ENCODE measurements at places on chromosomes 4 and X.

GRCh38 chr4:2804973-2805501, 12.2 kb downstream of the SH3BP2 start:
- no peak for DNase-seq

DNA sequence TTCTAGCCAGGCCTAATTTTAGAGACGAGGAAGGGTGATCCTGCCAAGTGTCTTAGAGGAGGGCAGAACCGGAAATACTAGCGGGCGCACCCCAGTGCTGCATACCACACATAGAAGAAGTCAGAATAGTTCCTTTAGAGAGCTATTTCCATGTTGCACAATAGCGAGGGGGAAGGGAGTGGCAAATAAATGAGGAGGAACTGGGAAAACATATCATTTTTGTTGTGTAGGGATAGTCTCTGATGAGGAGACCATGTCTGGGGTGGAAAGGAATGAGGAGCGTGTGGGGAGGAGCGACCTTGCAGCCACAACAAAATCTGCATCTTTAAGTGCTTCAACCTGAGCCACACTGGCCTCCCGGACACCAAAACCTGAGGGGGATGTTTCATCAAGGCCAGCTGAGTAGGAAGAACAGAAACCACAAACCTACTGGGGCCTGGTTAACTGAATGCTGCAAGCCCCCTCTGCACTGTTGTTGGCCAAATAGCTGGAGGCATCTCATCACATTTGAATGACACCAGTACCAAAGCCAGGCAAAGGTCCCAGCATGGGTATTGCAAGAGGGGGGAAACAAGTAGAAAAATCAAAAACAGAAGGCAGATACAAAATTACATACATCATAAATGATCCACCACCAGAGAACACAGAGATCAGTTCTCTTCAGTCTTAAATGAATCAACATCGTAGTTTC, 26.7 kb upstream of the C1QTNF7 start:
- no peak for DNase-seq

DNA sequence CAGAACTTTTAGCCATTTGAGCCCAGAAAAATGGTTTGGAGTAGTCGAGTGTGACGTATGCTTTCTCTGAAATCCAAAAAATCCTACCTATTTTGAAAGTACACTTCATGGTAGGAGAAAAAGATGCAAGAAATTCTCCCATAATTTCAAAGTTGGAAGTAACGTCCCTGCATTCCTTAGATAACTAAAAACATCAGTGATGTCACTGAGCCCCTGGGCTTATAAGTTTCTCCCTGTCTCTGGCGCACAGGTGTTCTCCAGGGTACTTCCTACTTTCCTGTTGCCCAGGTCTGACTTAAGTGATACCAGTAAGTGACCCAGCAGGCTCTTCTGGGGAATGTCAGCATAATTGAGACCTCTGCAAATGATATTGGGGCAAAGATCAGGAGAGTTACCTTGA, 90.5 kb upstream of the WDR1 start:
- DNase-seq: no peak

GRCh38 chr4:185374573-185374972, 21.2 kb downstream of the LRP2BP start:
- no peak for DNase-seq

DNA sequence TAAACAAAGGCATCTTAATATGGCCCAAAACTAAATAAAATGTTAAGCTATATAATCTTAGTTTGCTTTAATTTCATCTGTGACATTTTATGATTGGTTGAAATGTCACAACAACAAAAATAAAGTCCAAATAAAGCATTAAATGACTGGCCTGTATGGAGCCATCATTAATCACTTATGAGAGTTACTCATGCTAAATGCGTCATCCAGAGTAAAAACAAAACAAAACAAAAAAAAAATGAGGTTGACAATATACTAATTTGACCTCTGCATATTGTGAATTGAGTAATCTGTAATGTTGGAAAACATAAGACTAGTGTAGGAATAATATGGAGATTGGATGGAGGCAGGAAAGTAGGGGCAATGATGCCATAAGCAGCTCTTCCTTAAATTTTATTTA, 139.7 kb downstream of the MAPK10 start:
- DNase-seq: no peak

DNA sequence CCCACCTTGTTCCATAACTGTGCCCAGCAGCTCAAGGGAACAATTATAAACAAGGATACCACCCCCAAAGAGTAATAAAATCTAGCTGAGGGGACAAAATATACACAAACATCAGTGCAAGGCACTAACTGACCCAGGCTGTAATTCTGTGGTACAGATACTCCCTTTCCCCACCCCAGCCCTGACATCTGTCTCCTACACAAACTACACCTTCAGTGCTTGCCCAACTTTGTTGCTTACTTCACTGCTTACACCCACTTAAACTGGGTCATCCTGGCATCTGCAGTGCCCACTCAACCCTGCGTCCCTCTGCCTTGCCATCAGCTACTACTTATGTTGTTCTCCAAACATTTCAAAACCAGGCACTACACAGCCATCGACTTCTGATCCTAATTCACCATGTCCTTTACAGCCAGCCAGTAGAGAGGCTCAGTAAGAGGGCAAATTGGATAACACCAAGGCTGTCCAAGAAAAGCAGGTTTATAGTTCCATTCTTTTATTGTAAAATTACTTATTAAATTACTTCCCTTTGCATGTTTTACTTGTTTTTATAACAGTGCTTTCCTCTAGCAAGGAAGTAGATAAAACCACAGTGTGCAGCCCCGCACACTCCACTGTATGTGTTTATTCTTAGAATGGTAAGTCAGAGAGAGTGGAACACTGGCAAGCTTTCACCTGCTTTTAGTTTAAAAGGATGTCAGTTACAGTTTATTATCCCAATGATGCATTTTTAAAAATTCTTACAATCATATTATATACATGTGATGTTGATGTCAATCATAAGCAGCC, 149.6 kb downstream of the INPP4B start:
- no peak for DNase-seq

GRCh38 chr4:7037425-7037824, 5.7 kb upstream of the TADA2B start:
- DNase-seq: no peak

- no peak for DNase-seq
Measured at GRCh38 chr4:39067451-39067850, 5.4 kb downstream of the KLHL5 start.

DNA sequence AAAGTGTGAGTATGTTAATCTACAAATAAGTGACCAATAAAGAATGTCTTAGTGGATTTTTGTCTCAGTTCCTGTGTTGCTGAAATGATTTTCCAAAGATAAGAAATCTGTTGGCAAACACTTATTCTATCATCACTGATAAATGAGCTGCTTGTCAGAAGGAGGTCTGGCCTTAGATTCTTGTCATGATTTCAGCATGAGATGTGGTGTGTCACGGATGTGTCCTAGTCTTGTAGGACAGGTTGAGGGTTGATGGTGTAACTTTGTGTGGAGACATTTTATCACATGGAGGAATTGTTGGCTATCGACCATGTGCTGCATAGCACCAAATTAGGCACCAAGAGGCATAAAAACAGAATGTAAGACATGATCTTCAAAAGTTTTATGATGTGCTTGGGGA, 31.8 kb upstream of the LIMCH1 start:
- no peak for DNase-seq

GRCh38 chr4:41141900-41142299, 72.4 kb downstream of the APBB2 start:
- no peak for DNase-seq

GRCh38 chrX:10327651-10328050, 170.9 kb downstream of the CLCN4 start:
- DNase-seq: no peak

Measured in activated naive CD8-positive, alpha-beta T cell treated with anti-CD3 and anti-CD28 coated beads, Interleukin-2, amount 50 U/mL, for 16 hours (primary cell).